ENCODE measurements at places on chromosomes 1 and 21.
A peak's percentile ranks its signal among the peaks of the same experiment; 100 is the strongest.

GRCh38 chr1:208524376-208524775 is 280.2 kb upstream of the PLXNA2 start:
- no peak for DNase-seq

GRCh38 chr1:78047106-78047505 is 1.3 kb downstream of the GIPC2 start:
- DNase-seq, result no peak

GRCh38 chr1:52032785-52033131 is 852 bp downstream of the KTI12 start:
- DNase-seq, result peak; percentile 9

GRCh38 chr1:61968869-61969268 is 225.8 kb upstream of the L1TD1 start:
- DNase-seq, result no peak

DNA sequence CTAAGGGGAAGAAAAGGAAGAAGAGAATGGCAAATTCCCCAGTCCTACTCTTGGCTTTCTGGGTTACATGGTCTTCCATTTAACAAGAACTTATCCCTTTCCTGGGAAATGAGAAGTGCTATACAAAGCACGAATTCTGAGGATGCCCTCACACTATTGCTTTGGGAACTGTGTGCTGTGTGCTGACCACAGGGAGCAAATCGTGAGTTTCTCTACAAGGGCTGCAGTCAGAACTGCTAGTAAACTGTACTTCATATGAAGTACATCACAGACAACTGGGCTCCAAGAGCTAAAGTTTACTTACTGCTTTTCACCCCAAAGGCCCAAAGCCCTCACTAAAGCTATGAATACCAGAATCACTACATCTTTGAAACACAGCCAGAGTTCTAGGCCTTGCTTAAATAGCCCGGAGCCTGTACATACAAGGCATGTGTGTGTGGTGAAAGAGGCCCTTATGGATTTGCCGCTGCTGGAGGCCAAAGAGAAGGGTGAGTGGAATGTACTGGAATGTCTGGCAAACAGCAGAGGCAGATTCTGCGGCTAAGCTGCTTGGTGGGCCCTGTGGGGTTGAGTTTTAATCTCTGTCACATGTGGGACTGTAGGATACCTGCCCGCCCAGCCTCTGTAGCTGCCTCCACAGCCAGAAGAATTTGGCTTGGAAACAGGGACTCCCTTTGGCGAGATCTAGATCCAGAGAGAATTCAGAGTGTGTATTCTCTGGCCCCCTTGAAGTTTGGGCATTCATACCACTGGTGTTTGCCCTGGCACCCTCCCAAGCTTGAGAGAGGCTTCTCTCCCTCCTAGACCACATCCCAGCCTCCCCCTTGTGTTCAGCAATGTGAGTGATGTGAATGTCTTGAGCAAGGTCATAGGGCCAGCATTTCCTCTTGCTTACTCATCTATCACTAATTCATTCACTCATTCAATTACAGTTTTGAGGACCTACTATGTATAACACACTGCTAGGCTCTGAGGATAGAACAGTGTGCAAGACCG is 21.9 kb upstream of the TRIM67 start:
- no peak for DNase-seq

Measured in effector memory CD8-positive, alpha-beta T cell (primary cell).